M059J (cell line): ENCODE measurements at places on chromosomes 3 and 15. TPM values are rescaled to one million over a fixed set of nuclear protein-coding genes. Genes with fewer than 3 reads are reported as not detected.

Gene CX3CR1
- total RNA-seq, result 0.02 TPM in 1 of 2 replicates, not detected in the other

Gene ISLR2
- 0.17 TPM in 1 of 2 replicates, not detected in the other for total RNA-seq

Gene SEMA5B
- not detected in 2 replicates for total RNA-seq

Gene TMEM207
- not detected in 2 replicates for total RNA-seq

Gene CRYGS
- total RNA-seq, result 0.47 and 0.57 TPM in 2 replicates
